NCI-H446 (cell line): ENCODE measurements at places on chromosomes 4 and X.
A peak's percentile ranks its signal among the peaks of the same experiment; 100 is the strongest.

- DNase-seq: no peak
These were observed 88.1 kb downstream of the RTL5 start for GRCh38 chrX:72043636-72044035.

GRCh38 chr4:581753-582361 lies 5.8 kb upstream of the TMEM271 start:
- DNase-seq: no peak

- DNase-seq: no peak
These were observed 512 bp downstream of the NOP14 start for GRCh38 chr4:2962614-2963174.

DNA sequence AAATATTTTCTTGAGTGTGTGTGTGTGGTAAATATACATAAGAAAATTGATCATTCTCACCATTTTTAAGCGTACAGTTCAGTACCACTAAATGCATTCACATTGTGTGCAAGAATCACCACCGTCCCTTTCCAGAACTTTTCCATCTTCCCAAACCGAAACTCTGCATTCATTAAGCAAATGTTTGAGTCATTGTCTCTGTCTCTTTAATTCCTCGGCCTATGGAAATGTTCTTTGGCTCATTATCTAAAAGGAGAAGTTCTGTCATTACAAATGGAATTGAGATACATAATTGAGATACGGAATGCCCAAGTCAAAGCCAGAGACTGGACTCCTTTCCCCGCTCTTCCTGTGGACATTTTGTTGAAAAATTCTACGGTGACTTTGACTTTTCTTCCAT lies 168.9 kb downstream of the DCLK2 start:
- no peak for DNase-seq

- no peak for DNase-seq
These were observed 68.1 kb downstream of the RPS3A start for GRCh38 chr4:151167561-151167960.

- peak; percentile 26 for DNase-seq
These were observed 373.4 kb downstream of the PDGFC start for GRCh38 chr4:156598138-156598681.

DNA sequence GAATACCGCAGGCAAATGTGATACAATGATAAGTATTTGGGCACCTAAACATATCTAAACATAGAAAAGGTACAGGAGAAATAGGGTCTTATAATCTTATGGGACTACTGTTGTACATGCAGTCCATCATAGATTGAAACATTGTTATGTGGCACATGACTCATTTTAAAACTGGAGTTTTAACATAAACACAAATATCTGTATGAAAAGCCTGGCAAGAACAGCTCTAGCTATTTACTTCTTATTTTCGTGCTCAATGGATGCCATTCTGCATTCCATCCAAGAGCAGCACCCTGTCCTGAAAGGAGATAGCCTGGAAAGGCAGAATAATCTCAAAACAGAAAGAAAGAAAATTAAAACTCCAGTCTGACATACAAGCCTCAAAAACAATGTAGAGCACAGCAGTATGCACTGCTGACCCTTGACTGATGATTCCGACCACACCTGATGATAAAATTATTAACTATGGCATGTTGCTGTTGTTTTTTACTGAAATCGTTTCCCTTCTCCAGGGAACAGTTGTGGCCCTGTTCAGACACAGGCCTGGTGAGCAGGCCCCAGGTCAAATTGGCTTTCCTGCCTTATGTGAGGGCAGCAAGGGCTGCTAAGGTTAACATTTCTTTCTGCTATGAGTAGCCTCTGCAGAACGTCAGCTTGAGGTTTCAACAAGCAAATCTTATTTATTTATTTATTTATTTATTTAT lies 152.7 kb downstream of the APBB2 start:
- DNase-seq: no peak

- no peak for DNase-seq
These were observed 60.7 kb downstream of the TBC1D9 start for GRCh38 chr4:140695483-140695882.

DNA sequence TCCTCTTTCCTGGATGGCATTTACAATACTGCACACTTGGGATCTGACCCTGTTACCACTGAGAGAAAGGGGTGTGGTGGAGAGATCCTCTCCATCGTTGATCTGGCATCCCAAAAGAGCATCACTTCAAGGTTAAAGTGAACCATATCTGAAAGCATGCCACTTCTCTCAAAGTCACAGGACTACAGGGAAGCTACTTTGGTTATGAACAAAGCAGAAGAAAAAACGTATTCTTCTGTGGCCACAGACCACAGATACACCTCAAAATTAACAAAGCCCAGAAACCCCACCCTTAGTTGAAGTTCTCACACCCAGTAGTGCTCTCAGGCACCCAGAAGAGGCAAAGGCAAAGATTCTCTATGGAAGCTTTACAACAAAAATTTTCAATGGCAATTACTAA lies 108.3 kb downstream of the JADE1 start:
- no peak for DNase-seq

- no peak for DNase-seq
These were observed 191.9 kb upstream of the STK26 start for GRCh38 chrX:131831185-131831520.

- no peak for DNase-seq
These were observed 2.4 kb downstream of the ZNF141 start for GRCh38 chr4:340011-340410.

- peak; percentile 81 for DNase-seq
These were observed 127.6 kb upstream of the INTU start for GRCh38 chr4:127505203-127505602.

DNA sequence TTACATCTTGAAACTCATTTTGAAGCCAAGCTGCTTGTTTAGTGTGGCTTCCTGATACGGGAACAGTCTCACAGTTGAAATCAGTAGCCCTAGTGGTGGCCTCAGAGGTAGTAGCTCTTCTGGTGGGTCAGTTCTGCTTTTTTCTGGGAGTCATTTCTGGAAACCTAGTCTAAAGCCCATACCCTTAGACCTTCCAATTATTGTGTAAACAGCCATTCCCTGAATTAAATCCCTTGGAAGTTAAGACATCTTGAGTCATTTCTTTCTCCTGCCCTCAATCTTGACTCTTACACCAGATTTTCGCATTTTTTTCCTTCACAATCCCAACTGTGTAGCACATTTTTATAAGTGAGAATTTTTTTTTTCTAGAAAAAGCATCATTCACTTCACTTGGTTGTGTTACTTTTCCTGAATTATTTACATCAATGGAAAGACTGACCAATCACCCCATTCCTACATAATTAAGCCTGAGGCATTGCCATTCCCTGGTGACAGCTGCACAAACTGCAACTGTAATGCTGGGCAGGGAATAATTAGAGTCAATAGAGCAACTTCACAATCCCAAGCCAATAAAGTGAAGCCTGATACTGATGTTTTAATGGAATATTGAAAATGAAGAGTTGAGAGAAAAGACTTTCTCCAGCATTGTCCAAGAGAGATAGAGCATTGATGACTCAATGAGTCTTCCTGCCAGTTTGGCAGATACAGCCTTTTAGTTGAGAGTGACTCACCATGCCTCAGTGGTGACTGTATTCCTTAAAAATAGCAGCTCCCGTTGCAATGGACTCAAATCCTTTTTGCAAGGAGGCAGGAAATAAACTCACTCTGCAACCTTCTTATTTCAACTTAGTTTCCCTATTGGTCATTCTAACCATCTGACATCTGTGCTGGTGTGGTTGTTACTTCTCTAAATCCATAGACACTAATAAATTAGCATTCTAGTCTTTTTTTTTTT lies 13.0 kb upstream of the SEPSECS start:
- DNase-seq: no peak

- DNase-seq: peak; percentile 8
These were observed 47.9 kb downstream of the COX18 start for GRCh38 chr4:73021634-73022033.

DNA sequence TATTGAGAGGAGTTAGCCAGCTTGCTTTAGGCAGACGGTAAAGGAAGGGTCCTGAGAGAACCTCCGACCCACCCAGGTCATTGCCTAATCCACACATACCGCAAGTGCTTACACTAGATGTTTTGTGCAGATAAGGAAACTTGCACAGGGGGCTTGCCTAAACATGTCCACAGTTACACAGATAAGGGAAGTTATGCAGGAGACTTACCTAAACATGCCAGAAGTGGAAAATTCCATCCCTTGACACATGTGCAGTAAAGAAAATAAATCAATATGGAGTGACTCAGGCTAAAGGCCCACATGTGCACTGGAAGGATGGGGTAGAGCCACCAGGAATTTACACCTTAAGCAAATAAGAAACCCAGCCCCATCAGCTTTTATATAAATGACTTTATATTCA lies 232.8 kb upstream of the HDX start:
- no peak for DNase-seq

- DNase-seq: no peak
These were observed 12.9 kb downstream of the PCDH18 start for GRCh38 chr4:137519406-137519805.

GRCh38 chr4:31595496-31595895 lies 875.3 kb downstream of the PCDH7 start:
- no peak for DNase-seq

DNA sequence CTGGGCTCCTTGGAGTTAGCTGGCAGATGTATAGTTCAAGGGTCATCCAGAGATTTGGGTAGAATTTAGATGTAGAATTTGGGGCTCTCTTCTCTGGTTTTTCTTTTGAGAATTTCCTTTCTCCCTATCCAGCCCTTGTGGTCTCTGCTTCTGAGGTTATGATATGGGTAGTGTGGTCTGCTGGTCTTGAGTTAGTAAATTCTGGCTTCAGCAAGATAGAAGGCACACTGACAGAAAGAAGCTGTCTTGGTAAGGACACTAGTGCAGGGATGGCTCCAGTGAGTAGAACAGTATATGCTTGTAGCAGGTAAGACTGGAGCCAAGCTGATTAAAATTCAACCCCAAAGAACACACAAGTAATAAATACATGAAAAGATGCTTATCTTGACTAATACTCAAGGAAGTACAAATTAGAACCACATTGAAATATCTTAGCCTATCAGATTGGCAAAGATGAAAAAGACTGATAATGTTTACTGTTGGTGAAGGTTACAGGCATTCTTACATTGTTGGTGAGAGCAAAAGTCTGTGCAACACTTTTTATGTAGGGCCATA lies 2.1 kb upstream of the IL9R start:
- DNase-seq: no peak

- peak; percentile 30 for DNase-seq
These were observed 138.3 kb upstream of the PDHA2 start for GRCh38 chr4:95701500-95702170.

DNA sequence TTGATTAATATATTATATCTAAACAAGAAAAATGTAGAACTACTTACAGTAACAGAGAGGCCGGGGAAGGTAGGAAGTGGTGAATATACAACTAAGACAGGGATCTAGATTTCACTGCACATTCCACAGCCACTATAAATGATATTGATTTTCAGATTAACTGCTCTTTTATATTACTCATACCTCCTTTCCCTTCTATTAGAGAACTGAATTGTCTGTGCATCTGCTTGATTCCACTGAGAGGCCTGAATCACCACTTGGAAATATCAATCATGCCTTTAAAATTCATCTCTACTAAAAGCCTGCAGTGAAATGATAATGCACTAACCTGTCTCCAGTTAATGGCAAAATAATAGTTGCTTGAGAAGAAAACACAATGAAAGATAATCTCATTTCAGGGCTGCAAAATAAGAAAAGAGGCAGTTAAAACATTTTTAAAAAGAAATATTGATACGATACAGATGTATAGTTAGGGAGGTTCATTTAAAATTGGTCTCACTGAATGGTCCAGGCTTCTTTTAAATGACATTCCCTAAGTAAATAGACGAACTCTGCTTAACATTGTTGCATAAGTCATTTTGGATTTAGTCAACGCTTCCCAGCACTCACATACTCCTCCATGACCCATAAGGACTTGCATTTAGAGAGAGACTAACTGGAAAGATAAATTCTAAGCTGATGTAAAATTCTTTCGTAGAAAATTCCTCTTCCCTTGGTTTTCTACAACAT lies 3.8 kb downstream of the ANTXR2 start:
- no peak for DNase-seq

GRCh38 chr4:110640576-110640975 lies 17.7 kb upstream of the PITX2 start:
- no peak for DNase-seq

GRCh38 chrX:150476164-150476699 lies 92.2 kb upstream of the MTM1 start:
- no peak for DNase-seq

- no peak for DNase-seq
These were observed 64.0 kb downstream of the SLC39A8 start for GRCh38 chr4:102281171-102281839.

- peak; percentile 36 for DNase-seq
These were observed 4.5 kb upstream of the PDGFC start for GRCh38 chr4:156976147-156976546.

DNA sequence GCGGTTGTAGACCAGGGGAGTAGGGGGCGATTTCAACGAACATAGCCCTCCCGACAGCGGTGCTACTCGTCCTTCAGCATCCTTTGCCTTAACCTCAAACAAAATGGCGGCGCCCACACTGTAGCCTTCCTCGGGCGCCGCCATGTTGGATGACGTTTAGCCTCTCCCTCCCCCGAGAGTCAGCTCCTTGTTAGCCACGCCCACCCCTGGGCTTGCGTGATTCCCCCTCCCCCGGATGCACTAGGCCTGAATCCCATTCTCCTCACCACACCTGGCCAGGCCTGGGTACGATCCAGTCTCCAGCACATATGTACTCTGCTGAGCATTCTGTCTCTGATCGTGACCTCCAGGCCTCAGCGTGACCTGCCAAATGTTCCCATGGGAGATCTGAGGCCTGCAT lies 49.0 kb upstream of the ZNF157 start:
- no peak for DNase-seq

DNA sequence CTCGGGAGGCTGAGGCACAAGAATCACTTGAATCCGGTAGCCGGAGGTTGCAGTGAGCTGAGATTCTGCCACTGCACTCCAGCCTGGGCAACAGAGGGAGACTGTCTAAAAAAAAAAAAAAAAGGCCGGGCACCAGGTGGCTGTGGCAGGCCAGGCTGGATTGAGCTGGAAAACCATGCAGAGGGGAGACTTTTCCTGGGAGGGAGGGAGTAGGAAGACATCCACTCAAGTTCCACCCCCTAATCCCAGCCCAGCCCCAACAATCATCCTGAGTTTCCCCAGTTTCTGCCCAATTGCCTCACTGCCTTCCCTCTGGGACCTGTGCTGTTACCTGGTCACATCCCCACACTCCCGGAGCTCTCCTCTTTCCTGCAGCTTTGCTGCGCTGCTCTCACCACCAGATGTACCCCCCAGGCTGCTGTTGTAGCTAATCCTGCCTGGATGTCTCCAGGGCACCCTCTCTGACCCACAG lies 9.0 kb upstream of the TSPYL2 start:
- DNase-seq: no peak
